Left hindlimb (tissue), 1 donor: ENCODE measurements at places on chromosomes 1 and 21.

DNA sequence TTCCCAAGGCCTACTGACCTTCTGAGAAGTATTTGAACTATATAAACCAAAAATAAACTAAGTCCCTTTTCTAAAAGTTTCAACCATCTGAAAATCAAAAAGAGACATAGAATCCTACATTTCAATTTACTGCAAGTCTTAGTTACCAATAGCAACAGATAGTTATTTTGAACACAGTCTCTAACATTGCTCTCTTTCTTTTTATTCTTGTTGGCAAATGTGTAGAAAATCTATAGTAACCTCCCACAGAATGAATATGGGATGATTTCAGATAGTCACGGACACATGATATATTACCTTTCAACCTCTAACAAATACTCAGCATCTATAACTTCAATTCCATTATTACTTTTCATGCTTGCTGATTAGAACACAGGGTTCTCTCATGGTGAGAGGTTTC, 68.9 kb upstream of the RAB3GAP2 start:
- DNase-seq, result no peak

DNA sequence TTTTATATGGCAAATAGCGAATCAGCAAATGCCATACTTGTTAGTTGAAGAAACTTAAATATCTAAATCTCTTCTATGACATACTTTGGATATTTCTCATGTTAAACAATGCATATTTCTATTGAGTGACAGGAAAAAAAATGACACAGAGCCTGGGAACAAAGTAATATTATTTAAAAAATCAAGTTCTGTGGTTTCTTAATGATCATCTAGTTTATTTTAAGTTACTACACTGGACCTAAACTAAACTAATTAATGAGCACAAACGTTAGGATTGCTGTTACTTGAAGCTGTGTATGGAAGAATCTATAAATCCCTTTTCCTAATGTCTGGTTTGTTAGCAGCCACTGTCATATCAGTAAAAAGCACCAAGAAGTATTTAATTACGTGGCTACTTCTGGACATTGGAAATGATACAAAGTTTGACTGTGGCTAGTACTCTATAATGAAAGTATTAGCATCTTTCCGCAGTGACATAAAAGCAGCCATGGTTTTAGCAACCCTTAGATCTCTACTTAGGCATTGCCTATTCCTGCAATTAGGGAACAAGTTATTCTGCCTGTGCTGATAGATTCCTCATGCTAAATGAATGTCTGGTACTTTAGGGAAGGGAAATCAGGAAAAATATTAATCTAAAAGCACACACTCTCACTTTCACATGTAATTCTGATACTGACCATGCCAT, 981.7 kb upstream of the B3GALT2 start:
- no peak for DNase-seq

DNA sequence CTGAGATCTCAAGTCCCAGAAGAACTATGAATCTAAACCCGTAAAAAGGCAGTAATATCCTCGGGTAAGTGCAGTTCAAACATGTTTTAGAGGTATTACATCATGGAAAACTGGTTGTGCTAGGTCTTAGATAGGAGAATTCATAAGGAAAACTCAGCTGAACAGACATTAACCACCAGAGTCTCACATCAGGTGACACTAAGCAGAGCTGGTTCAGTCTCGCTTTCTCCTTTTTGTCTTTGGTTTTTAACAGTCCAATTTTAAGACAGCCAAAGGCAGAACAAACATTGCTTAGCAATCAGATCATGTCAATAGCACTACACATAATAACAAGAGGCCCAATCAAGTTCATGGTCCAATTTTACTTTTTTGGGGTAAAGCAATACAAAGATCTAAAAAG, 63.1 kb upstream of the MUTYH start:
- no peak for DNase-seq

- no peak for DNase-seq
Measured at GRCh38 chr1:43495204-43495603, 35.5 kb upstream of the PTPRF start.

- no peak for DNase-seq
Measured at GRCh38 chr1:245118066-245118465, 36.7 kb upstream of the KIF26B start.

GRCh38 chr1:220875260-220875659, 4.0 kb upstream of the HLX start:
- DNase-seq, result no peak

GRCh38 chr1:156927215-156928042, 7.0 kb downstream of the LRRC71 start:
- peak; percentile 81 for DNase-seq

GRCh38 chr1:91603409-91603808, 102.8 kb downstream of the CDC7 start:
- DNase-seq, result no peak

DNA sequence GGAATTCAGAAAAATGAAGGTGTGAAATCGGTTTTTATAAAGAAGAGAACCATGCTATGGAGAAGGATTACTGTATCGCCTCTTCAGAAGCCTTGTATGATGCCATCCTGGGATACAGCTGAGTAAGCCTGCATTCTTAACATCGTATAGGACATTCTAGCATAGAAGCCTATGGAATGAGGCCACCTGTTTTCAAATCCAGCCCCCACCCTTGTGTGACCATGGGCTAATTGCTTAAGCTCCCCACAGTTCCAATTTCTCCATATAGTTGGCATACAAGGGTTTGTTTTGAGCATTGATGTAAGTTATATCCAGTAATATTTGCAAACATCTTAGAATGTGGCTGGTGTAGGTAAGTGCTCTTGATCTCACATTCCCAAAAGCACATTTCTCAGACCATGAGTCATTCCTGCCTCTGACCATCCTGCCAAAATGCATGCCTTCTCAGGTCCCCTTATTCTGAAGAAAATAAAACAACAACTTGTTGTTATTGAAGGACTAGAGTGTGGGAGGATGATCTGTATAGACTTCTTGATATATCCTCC, 1.5 kb downstream of the OR14A2 start:
- DNase-seq, result no peak

DNA sequence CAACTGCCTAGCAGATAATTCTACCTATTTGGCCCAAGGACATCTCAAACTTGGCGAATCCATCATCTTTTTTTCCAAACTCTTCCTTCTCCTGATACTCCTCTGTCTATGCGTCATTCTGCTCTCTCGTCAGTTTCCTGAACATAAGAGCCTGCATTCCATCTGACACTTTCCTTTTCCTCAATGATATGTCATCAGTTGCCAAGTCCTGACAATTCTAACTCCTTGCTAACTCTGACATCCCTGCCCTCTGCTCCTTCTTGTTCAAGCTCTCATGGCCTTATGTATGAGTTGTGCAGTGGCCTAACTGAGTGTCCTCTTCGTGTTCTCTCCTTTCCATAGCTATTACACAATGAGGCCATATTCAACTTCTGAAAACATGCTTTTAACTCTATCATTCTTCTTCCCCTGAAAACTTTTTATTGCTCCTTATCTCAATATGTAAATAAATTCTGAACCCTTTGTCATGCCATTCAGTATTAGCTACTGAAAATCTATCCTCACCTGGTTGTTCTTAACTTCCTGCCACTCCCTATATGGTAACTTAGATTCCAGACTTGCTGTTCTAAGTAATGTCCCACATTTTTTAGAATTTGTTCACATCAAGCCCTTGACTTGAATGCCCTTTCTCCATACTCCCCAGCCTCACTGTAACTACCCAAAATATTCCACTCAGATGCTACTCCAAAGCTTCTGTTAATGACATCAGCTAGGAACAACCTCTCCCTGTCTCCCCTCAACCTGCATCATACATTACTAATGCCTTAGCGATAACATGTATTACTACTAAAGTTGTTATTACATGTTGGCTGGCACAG, 11.5 kb downstream of the PALMD start:
- DNase-seq, result no peak
